ENCODE measurements at places on chromosomes 5 and 9.

GRCh38 chr5:135019314-135019713 is 14.7 kb downstream of the PITX1 start:
- DNase-seq = peak; percentile 6

- DNase-seq = no peak
These were observed 388.0 kb downstream of the ICE1 start for GRCh38 chr5:5810461-5810860.

DNA sequence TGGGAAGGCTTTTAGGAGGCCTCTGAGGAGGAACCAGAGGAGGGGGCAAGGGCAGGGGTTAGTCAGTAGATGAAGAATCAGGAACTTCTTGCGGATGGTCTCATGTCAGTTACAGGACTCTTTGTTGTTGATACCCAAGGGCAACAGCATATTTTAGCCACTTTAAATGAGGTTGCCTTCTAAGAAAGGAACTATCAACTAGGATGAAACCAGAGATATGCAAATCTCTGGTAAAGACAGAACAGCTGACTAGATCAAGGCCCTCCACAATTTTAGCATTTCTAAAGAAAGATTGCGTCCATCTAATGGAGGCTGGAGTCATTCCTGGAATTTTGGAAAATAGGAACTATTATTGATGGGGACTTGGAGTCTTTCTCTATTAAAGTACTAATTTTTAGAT is 57.7 kb upstream of the KLF4 start:
- no peak for DNase-seq

- DNase-seq = no peak
These were observed 509.8 kb downstream of the CCDC171 start for GRCh38 chr9:16062542-16063240.

GRCh38 chr9:113479174-113479621 is 15.7 kb downstream of the RGS3 start:
- DNase-seq = peak; percentile 4

DNA sequence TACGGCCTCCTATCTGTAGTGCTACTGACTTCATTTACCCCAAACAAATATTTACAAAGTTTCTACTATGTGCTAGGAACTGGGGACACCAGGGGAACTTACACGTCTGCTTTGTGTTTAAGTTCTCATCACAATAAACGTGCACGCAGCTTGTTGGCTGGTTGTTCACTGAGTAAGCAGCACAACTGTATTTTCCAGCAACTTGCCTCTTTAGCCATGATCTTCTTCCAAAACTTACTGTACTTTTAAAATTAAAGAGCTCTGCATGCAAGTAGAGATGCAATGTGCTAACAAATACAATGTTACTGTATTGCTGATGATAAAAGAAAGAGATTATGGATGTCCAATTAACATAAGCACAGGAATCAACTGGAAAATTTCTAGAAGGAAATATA is 62.8 kb downstream of the RAPGEF1 start:
- DNase-seq = no peak

DNA sequence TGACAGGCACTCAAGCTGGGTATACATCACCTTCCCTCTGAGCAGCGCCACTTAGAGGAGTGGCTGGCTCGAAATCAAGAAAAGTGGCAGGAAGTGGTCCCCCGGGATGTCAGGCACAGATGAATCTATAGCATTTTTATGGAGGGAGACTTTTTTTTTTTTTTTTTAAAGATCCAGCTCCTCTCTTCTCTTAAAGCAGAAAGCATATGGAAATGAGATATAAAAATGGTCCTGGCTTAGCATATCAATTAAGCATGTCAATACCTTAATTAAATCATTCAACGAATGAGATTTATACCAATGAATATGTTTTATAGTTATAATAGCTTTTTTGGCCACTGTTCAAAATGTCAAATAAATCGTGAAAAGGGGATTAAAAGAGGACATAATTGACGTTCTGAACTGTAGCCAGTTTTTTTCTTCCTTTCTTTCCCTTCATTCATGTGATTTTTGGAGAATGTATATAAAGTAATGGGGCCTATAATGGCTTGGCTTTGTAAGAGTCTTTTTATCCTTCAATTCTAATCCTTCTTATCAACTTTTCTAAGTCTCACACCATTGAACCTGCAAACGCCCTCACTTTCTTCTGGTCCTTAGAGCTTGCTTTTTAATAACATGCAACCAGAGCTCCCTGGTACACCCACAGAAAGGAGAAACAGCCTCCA is 319.2 kb upstream of the PANK3 start:
- DNase-seq = no peak

DNA sequence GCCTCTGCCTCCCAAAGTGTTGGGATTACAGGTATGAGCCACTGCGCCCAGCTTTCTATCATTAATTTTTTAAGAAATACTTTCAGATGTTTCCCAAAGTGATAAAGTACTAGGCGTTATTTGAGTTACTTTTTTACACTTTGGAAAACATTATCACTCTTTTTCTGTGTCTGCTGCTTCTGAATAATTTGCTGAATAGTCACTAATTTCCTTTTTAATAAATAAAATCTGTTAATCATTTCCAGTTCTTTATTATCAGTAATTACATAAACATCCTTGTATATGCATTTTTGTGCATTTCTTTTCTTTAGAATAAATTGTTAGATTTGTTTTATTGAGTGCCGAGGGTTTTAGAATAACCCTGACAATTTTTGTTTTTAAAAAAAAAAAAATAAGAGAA is 48.6 kb downstream of the UHRF2 start:
- DNase-seq = no peak

- DNase-seq = no peak
These were observed 32.7 kb upstream of the COL15A1 start for GRCh38 chr9:98911042-98911441.

GRCh38 chr5:141903261-141903660 is 20.4 kb upstream of the DELE1 start:
- no peak for DNase-seq

DNA sequence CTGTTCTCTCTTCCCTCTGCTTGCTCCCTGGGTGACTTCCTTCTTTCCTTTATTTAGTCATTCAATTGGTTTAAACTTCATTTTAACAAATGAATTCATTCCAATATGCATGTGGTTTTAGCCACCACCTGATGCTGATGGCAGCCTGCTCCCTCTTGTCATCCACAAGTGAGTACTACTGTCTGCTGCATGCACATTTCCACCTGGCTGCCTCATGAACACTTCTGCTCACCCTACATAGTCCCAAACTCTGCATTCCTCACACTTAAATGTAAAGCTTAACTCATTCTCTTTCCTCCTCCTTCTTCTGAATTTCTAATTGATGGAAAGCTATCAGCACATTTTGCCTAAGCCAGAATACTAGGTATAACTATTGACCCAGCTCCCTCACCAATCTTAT is 184.7 kb upstream of the ZNF462 start:
- no peak for DNase-seq

GRCh38 chr5:142527664-142528295 is 158.1 kb downstream of the FGF1 start:
- no peak for DNase-seq

- DNase-seq = no peak
These were observed 7.3 kb upstream of the OR2V1 start for GRCh38 chr5:181138258-181138657.

- DNase-seq = no peak
These were observed 196.3 kb downstream of the PAX5 start for GRCh38 chr9:36837431-36838405.

GRCh38 chr5:147673791-147674190 is 108.7 kb downstream of the JAKMIP2 start:
- DNase-seq = no peak
